ENCODE measurements at places on chromosomes 5 and 9.

DNA sequence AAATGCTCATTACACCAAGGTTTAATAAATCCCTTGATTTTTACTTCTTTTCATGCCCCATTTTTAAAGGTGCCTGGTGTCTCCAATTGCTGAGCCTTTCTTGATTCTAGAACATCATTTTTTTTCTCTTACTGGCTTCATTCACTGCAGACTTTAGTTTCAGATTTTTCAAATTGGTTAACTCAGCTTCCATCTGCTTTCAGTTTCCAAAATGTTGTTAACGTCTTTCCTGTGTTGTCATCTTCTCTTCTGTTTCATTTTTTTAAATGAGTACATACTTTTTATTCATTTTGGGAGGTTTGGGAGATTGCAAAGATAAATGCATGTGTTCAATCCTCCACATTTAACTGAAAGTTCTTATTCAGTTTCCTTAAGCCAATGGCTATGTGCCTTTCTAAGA, 126.4 kb upstream of the CCNG1 start:
- no peak for DNase-seq

DNA sequence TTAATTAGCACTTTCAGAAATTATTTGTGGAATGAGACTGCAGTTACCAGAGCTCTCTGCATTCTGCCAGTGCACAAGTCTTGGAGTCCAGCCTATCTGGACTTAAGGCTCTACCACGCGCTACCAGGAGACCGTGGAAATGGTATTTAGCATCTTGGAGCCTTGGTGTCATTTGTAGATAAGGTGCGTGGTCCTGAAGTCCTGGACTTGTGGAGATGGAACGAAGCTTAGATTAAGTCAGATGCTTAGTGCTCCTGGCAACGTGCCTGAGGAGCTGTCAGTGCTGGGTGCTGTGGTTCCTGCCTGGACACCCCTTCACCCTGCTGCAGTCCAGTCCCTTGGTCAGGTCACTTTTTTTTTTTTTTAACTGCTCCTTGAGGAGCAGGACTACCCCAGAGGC, 59.7 kb downstream of the RCL1 start:
- no peak for DNase-seq

- no peak for DNase-seq
Measured at GRCh38 chr9:110807956-110808598, 139.5 kb downstream of the MUSK start.

DNA sequence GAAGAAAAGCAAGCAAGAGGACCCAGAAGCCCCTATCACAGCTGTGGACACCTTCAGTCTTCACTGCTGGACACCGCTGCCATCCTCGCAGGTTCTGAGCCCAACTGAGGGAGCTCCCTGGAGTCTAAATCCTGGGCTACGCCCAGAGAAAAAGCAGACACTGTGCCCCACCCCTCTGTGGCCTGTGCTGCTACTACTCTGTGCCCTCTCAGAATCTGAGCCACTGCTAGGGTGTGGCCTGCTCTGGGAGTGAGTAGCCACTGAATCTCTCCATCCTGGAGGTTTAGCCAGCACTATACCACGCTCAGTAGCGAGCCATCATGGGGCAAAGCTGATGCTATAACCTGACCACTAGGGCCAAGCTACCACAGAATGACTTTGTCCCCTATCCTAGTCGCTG, 338.2 kb downstream of the NPR3 start:
- DNase-seq: no peak

DNA sequence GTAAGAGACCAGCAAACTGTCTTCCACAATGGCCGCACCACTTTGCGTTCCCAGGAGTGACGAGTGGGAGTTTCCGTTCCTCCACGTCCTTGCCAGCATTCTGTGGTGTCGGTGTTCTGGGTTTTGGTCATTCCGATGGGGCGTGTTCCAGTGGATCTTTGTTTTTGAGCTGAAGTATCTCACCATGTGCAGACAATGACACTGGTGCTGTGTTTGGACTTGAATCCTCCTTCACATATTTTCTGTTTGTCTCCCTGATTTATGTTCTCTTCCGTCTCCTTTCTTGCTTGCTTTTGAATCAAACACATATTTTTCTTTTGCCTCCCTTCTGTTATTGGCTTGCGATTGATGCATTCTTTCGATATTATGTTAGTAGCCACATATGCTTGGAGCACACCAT, 60.8 kb upstream of the IRX4 start:
- DNase-seq: no peak

DNA sequence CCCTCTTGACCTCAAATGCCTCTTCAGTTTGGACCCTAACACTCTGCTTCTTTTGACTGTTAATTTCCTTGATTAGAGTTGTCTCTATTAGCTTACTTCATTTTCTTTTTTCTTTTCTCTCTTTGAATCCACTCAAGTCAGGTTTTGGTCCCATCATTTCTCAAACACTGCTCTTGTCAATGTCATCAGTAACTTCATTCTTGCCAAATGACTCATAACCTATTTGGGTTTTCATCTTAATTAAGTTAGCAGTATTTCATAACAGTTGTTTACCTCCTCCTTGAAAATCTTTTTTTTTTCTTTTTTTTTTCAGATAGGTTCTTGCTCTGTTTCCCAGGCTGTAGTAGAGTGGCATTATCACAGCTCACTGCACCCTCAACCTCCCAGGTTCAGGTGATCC, 119.6 kb downstream of the PARP8 start:
- DNase-seq: no peak

DNA sequence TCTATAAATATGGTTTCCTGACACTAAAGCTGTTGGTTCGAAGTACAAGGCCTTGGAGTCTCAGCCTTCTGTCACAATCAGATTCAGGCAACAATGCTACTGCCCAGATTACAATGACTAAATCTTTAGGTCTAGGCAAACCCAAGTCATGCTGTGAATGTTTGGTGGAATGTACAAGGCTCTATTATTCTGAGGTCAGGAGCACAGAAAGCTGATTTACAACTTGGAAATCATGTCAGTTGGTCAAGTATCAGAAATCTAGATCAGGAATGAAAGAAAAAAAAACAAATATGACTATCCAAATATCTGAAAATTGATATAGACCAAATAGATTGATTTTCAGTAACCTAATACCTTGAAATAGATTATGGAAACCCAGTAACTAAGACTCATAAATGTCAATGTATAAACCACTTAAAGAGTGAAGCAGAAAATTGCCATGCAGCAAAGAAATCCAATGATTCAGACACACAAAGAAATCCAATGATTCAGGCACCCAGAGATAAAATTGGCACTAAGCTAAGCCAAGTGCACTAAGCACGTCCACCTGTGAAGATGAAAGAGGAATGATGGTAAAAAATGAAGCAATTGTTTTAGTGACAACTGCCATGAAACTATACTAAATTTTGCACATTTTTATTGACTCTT, 588.0 kb upstream of the TUSC1 start:
- DNase-seq: no peak

DNA sequence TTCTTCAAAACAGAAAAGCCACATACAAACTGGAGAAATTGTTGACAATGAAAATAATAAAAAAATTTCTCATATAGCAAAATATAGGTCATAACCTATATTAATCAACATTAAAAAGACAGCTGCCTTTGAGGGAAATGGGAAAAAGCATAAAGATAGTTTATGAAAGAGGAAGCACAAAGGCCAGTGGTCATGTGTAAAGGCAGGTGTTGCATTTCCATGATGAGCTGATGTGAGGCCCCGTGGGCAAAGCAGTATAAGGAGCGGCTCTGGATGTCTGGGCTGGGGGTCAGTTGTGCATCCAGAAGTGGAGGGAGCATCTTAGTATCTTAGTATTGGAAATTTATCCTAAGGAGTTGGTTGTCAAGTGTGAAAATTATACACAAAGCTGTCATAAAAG, 18.3 kb downstream of the NDUFS6 start:
- no peak for DNase-seq

DNA sequence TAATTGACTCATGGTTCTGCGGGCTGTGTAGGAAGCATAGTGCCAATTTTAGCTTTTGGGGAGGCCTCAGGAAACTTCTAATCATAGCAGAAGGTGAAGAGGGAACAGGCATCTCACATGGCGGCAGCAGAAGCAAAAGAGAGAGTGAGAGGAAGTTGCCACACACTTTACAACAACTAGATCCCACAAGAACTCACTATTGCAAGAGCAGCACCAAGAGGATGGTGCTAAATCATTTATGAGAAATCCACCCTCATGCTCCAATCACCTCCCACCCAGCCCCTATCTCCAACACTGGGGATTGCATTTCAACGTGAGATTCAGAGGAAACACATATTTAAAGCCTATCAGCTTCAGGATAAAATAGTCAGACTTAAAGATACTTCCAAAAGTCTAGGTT, 36.1 kb upstream of the LPAR1 start:
- DNase-seq: no peak

- peak; percentile 21 for DNase-seq
Measured at GRCh38 chr5:65774346-65774745, 52.3 kb downstream of the NLN start.

DNA sequence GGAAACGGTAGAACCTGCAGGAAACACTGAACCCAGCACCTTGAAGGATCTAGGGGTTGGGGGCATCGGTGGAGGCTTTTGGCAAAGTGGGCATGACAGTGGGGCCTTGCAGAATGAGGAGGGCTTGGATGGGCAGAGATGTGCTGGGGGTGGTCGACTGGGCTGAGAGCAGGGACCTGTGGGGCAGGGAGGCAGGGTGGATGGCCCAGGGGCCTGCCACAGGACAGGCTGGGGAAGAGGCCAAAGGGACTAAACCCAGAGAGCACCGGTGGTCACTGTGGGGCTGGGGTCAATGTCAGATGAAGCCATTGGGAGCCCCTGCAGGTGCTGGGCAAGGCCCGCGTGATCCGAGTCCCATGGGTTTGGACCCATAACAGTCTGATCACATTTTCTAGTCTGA, 175.3 kb downstream of the DAB2IP start:
- DNase-seq: no peak

Measured in CD4-positive, alpha-beta T cell treated with Interleukin-2 at 100 ng/mL for 4 hours (primary cell).